ENCODE measurements at places on chromosomes 3 and 15.

DNA sequence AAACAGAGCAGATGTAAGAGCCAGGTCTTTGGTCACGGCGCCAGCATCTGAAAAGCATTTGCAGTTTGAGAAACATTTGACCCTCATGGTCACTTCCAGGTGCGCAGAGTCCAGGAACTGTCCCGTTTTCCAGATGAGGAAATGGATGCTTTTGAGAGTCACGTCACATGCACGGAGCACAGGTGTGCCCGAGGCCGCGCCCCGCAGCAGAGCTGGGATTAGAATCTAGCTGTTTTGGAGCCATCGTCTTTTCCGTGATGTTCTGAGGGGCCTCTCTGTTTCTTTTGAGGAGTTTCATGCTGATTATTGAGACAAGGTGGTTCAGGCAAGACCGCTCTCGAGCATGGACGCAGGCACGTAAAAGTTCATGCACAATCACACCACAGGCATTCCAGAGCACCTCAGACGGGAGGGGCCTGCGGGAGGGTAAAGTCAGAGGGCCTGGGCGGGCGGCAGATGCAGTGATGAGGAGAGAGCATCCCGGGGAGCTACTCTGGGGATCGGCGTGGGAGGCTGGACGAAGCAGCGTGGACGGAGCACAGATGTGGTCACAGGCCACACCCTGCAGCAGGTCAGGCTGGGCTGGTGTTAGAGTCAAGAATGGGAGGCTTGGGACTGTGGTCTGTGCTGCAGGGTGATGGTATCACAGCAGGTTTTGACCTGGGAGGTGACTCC lies 139.2 kb upstream of the MEF2A start:
- no peak for DNase-seq

- no peak for DNase-seq
Measured at GRCh38 chr3:71285086-71285485, 298.4 kb downstream of the FOXP1 start.

DNA sequence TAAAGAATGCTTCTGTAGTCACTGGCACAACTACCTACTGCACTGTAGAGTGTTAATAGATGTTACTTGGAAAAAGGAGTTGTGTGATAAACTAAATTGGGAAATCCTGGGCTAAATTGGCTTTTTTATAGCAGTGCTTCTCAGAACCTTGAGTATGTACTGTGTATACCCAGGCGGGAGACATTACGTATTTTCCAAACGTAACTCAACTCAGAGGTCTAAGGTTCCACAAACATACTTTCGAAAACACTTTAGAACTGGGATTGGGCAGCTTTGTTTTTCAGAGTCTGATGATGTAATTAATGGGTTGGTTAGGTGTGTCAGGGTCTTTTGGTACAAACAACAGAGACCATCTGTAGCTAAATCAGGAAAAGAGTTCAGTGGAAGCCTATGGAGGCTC lies 53.5 kb upstream of the CHST2 start:
- no peak for DNase-seq

- DNase-seq = no peak
Measured at GRCh38 chr3:150503402-150504099, 42.7 kb downstream of the SERP1 start.

DNA sequence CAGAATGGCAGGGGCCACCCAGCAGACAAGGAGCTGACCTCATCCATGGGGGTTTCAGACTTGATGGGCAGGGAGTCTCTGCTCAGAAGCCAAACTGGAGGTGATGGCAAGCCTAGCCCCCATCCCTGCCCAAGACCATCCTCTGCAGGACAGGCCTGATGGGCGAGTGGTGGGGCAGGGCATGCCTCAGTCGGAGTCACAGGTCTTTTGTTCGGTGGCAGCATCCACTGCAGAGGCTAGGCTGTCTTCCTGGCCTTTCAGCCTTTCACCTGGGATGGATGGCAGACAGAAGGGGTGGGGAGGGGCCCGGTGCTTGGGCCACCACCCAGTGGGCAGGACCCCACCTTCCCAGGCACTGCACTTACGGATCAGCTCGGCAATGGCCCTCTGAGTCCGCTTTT lies 44.4 kb downstream of the PTH1R start:
- DNase-seq = no peak

- no peak for DNase-seq
Measured at GRCh38 chr3:75180945-75181298, 483.2 kb upstream of the FRG2C start.

GRCh38 chr15:77496715-77497109 lies 76.0 kb downstream of the HMG20A start:
- peak; percentile 56 for DNase-seq

DNA sequence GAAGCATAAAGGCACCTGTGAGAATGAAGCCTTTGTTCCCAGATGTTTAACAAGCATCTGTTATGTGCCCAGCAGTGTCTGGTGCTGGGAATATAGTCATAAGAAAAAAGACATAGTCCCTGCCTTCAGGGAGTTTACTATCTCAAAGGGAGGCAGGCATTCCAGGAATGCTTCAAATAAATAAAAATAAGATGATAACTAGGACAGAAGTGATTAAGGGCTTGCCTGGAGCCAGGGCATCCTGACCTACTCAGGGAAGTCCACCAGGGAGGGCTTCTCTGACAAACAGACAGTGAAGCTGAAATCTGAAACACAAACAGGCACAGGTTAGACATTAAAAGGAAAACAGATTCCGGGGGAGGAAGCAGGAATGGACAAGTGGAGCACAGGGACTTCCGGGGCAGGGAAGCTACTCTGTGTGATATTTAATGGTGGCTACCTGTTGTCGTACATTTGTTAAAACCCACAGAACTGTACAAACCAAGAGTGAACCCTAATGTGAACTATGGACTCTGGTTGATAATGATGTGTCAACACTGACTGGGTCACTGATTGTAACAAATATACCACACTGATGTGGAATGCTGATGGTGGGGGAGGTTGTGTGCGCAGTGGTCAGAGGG lies 53.3 kb downstream of the ITGB5 start:
- DNase-seq = no peak

GRCh38 chr15:96896766-96897165 lies 566.3 kb downstream of the NR2F2 start:
- no peak for DNase-seq

GRCh38 chr3:100516838-100517237 lies 24.4 kb downstream of the TMEM45A start:
- DNase-seq = no peak

- no peak for DNase-seq
Measured at GRCh38 chr15:58249646-58250312, 111.6 kb downstream of the AQP9 start.

DNA sequence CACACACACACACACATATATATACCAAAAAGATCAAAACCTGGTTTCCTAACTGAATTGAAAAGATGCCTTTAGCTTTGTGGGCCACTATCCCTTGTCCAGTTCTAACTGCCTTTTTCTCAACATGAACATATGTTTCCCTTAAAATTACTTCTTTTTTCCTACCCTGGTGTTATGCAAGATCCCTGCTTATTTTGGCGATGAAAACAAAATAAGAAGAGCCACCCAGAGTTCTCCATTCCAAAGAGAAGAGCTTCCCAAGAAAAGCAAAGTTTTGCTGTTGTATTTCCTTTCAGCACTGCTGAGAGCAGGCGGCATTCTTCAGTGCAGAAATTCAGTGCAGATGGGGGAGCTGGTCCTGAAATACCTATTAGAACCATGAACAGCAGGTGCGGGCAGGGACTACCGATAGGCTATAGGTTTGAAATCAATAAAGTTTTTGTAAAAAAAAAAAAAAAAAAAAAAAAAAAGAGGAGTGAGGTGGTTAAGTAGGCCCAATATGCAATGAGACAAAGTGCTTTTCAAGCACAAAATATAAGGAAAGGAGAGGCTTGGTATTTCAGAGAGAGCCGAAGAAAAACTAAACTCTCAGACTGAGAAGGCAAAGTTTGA lies 238.0 kb downstream of the FOXP1 start:
- no peak for DNase-seq

- no peak for DNase-seq
Measured at GRCh38 chr3:82773207-82773606, 1011.8 kb upstream of the GBE1 start.

- DNase-seq = no peak
Measured at GRCh38 chr3:27729325-27729724, 7.2 kb upstream of the EOMES start.

- no peak for DNase-seq
Measured at GRCh38 chr3:125069452-125069851, 13.7 kb upstream of the HEG1 start.

DNA sequence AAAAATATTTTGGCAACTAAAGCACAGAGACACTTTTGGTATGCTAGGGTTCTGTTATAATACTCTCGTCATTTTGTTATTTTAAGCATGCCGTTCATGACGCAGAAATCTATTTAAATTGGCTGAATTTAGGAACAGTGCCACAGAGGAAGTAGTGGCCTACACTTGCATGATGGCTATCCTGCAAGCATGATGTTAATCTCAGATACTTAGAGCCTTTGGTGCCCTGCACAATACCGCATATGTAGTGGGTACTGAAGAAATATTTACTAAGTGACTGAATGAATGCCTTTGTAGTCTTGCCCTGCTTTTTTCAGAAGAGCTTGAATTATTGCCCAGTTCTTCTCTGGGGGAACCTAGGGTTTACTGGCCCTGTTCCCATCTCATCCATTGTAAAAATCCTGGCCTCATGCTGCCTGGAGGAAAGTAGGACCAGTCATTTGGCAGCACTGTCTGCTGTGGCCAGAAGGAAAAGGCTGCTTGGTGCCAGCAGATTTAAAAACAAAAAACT lies 79.0 kb downstream of the SERPINI1 start:
- DNase-seq = no peak

GRCh38 chr15:64634027-64634426 lies 141.4 kb downstream of the RBPMS2 start:
- DNase-seq = no peak

DNA sequence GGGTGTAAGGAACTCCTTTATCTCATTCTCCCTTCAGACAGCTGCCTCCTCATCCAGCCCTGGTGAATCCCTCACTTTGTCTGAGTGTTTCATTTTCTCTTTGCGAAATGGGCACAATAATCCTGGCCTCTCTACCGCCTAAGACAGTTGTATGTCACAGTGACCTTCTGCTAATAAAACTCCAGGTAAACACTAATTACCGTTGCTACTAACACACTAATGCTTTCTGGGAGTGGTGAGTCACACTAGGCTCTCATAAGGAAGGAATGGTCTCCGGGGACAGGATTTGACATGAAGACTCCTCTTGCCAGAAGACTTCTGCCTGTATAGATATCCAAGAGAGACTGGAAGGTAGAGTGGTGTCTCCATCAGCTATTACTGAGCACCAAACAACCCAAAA lies 71.7 kb upstream of the SNRK start:
- no peak for DNase-seq

DNA sequence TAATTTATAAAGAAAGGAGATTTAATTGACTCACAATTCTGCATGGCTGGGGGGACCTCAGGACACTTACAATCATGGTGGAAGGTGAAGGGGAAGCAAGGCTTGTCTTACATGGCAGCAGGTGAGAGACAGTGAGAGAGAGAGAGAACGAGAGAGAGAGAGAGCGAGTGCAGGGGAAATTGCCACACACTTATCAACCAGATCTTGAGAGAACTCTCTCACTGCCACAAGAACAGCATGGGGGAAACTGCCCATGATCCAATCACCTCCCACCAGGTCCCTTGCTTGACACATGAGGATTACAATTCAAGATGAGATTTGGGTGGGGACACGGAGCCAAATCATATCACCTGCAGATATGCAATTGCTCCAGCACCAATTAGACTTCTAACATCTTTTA lies 7.1 kb upstream of the RPL39L start:
- DNase-seq = no peak

- no peak for DNase-seq
Measured at GRCh38 chr3:101571028-101571895, 2.7 kb upstream of the PCNP start.

- DNase-seq = no peak
Measured at GRCh38 chr15:97316362-97316761, 644.1 kb upstream of the ARRDC4 start.

DNA sequence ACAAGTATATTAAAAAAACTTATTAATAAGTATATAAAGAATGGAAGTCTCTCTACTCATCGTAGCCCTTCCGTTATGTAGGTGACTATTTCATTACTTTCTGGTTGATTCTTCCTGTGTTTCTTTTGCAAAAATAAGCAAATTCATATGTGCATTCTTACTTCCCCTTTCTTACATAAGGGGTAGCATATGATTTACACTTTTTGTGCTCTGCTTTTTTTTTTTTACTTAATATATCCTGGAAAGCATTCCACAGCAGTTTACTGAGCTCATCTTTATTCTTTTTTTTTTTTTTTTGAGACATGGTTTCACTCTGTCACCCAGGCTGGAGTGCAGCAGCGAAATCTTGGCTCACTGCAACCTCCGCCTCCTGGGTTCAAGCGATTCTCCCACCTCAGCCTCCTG lies 12.9 kb downstream of the SCAMP5 start:
- no peak for DNase-seq

GRCh38 chr3:128864351-128864811 lies 15.0 kb upstream of the ACAD9 start:
- DNase-seq = no peak

- no peak for DNase-seq
Measured at GRCh38 chr15:41258750-41259471, 27.8 kb downstream of the CHP1 start.

GRCh38 chr3:182651461-182651860 lies 141.8 kb upstream of the ATP11B start:
- DNase-seq = no peak

DNA sequence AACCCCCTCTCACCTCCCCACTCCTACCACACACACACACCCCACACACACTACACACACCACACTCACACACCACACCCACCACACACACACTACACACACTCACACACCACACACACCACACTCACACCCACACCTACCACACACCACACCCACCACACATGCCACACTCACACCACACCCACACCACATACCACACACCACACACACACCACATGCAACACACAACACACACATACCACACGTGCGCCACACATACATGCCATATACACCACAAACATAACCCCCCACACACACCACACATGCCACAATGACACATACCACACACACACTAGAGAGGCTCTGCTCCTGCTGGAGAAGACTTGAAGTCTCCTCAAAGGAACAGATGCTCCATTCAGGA lies 5.9 kb upstream of the ITPKA start:
- no peak for DNase-seq

DNA sequence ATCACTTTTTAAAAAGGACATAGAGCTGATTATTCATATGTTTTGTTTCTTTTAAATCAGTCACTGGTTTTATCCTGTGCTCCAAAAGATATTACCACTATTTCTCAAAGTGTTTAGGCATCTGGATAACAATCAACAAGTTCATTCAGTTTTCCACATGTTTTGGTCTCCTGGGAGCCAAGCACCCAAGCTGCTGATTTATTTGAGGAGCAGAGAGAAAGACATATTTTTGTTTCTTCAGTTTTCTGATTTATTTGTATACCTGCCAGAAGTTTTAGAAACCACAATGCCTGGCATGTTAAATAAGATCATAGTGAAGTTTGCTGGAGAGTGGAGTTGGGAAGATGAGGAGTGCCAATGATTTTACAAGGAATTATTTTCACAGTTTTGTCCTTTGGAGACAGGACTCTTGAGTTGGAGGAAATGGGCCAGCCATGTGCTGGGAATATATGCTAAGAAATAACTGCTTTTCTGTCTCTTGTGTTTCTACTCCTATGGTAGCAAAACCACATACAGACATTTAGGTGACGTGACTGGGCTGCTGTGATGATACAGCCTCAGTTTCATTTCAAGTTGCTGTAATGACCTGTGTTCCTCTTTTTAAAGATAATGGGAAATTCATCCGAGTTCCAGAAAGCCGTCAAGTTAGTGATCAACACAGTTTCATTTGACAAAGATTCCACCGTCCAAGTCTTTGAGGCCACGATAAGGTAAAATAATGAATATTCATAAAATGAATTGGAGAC lies 11.7 kb downstream of the EDEM1 start:
- no peak for DNase-seq

All from stimulated activated CD8-positive, alpha-beta memory T cell treated with anti-CD3 and anti-CD28 coated beads, Interleukin-7, amount 100 ng/mL, for 24 hours (primary cell).